ENCODE measurements at places on chromosomes 13 and 19. TPM values are rescaled to one million over a fixed set of nuclear protein-coding genes. Genes with fewer than 3 reads are reported as not detected.
A peak's percentile ranks its signal among the peaks of the same experiment; 100 is the strongest.

DNA sequence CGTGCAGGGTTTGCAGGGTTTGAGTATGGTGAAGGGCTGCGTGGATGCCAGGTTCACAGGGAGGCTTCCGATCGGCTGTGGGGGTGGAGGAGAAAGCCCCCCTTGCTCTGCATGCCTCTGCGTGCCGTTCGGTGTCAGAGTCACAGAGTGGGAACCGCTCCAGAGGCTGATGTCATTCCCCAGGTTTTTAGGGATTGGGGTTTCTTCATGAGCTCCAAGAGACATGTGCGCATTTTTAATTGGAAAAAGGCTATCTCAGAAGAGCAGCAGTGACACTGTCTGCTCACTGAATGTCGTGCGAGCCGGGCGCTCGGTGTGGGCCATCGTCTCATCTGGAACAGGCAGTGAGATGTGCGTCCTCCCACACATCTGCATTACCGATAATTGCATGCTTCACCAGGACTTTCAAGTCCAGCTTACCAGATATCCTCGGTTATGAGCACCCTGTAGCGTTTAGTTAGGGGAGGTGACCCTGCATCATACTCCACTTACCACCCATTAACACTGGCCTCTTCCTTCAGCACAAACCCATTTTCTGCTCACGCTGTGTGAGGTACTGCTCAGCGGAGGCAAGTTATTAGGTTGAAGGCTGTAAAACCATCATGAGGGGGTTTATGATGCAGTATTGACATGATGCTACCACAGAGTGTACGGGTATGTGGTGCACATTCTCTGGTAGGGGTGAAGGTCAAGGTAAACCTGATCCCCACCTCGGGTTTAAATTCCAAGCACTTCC, 1.7 kb downstream of the MCF2L start:
- DNase-seq, result peak; percentile 6

- DNase-seq, result no peak
Measured at GRCh38 chr19:24069905-24070657, 16.9 kb upstream of the ZNF254 start.

GRCh38 chr13:39364947-39365468, 238.0 kb downstream of the LHFPL6 start:
- no peak for DNase-seq

GRCh38 chr19:6521718-6522646, 8.8 kb upstream of the TNFSF9 start:
- no peak for DNase-seq

GRCh38 chr13:106318941-106319411, 216.5 kb downstream of the EFNB2 start:
- no peak for DNase-seq

- DNase-seq, result no peak
Measured at GRCh38 chr13:98039964-98040363, 86.5 kb downstream of the IPO5 start.

- no peak for DNase-seq
Measured at GRCh38 chr13:41501281-41501680, 43.9 kb downstream of the RGCC start.

DNA sequence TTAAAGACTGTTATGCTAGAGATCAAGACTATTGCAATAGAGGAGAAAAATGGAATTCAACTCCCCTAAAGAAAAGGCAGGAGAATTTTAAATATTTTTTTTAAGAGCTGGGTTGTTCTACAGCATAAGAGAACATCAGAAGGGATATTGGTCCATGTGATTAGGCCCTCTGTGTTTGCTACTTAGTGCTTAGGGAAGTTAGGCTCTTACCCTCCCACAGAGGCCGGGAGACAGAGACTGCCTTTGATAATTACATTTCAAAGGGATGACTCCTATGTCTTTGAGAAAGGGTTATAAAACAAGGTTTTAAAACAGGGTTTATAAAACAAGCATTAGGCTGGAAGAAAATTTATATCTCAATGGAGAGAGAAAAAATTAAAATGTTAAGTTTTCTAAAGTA, 1248.1 kb upstream of the PCDH20 start:
- no peak for DNase-seq

- DNase-seq, result no peak
Measured at GRCh38 chr13:71320452-71320851, 546.6 kb downstream of the DACH1 start.

The UHRF1 gene
- 3.3 TPM for total RNA-seq

The KLK12 gene
- total RNA-seq, result not detected

Measured in body of pancreas (tissue), 4 donors.